ENCODE measurements at places on chromosomes 5 and 9.

GRCh38 chr5:30458681-30459080 lies 734.8 kb upstream of the CDH6 start:
- no peak for DNase-seq

GRCh38 chr5:97929383-97929782 lies 746.3 kb upstream of the RIOK2 start:
- DNase-seq: no peak

- no peak for DNase-seq
These were observed 131.7 kb downstream of the WDR41 start for GRCh38 chr5:77360381-77360780.

DNA sequence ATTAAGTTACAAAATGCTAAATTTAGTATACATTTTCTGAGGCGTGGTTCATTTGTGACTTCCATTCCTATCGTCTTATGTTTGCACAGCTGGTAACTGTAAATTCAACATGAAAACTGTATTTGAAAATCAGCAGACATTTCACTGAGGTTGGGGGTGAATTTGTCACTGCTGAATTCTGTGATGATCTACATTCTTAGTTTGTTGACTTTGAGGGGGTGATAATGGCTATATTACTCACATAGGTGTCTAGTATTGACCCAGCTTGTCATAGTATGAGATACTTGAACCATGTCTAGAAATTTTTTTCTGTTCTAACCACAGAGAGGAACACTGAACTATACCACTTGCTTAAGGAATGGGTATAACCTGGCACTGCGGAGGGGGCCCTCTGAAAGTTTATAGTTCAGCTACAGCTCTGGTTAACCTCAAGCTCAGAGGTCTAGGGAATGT lies 313.3 kb downstream of the PIK3R1 start:
- DNase-seq: no peak

- DNase-seq: no peak
These were observed 29.6 kb upstream of the LCP2 start for GRCh38 chr5:170327168-170327567.

DNA sequence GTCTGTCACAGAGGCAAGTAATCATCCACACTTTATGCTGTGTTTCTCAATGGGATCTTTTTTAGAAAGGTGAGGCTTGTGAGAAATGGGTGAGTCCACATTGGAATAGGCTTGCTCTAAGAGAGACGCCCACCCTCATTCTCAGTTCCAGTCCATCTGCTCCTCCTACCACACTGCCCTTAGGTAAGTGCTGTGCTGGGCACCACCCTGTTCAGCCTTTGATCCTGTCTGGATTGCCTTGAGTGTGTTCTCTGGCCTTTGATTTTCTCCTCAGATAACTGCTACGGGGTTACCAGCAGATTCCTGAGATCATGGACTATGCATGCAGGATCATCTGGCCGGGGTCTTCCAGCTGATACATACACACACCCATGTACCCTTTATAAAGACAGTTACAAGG lies 328.6 kb downstream of the KDM4C start:
- no peak for DNase-seq

DNA sequence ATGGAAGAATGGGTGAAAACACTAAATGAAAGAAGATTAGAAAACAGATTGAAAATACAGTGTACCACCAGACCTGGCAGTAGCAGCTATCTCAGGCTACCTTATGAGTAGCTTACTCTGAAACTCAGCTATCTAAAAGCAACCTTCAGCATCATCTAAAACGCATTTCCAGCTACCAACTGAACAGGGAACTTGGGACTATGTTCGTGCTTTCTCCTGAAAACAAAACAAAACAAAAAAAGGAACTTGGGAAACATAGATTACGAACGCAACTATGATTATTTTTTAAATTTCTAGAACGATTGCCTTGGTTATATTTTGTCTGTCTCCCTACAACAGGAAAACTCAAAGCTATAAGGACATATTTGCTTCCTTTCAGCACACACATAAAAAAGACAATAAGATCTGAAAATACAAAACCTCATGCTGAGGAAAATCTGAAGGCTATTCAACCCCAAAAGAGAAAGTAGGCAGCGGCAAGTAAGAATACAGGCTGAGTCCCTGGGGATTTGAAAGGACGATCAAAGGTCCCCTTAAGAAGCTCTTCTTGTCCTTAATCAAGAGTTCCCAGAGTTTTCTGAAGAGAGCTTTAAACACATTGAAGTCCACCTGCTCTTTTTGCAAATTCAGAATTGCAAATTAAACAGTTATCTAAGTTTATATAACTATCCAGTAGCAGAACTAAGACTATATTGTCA lies 53.4 kb downstream of the OR2K2 start:
- no peak for DNase-seq

- DNase-seq: no peak
These were observed 640 bp upstream of the DPM2 start for GRCh38 chr9:127938298-127938690.

All from activated T-cell treated with anti-CD3 and anti-CD28 coated beads for 24 hours (primary cell).